ENCODE measurements at places on chromosomes 2 and 18.

DNA sequence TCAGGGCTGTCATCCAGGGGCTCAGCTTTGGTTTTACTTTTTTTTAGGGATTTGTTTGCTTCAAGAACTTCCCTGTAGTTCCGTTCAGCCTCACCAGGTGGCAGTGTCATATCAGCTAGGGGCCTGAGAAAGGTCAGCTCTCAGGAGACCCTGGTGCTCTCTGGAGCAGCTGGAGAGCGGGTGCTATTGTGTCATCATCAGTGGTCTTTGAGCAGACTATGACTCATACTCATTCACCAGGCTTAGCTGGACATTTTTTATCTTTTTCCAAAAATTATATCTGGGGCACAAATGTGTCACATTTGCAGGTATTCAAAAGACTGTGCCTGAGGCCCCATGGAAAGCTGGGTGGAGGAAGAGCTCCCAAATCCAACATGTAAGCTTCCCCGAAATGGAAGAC lies 24.4 kb downstream of the ZNF892 start:
- DNase-seq, result no peak

GRCh38 chr2:152407806-152408205 lies 72.8 kb downstream of the FMNL2 start:
- no peak for DNase-seq

- no peak for DNase-seq
Measured at GRCh38 chr18:47915229-47915628, 15.2 kb downstream of the SMAD2 start.

DNA sequence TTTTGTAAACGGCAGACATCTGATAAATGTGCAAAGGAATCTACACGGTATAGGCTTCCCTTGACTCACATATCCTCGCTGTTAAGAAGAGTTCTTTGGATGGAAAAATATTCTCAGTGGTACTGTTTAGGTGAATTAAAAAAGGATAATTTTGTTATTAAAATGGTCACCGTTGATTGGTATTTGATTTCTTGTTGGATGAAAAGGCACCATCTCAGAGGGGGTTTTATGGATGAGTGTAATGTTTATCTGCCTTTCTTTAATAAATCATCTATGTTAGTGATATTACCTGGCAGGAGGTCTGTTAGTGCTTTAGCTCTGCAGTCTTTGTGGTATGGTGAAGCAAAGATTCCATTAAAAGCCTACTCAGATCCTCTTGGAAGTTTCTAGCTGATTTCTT lies 92.3 kb downstream of the MGAT5 start:
- no peak for DNase-seq

- no peak for DNase-seq
Measured at GRCh38 chr2:124647663-124648062, 622.6 kb downstream of the CNTNAP5 start.
